Islet precursor cell (in vitro differentiated cells): ENCODE measurements at places on chromosomes 1 and 21.

GRCh38 chr1:32954168-32954567 is 10.4 kb downstream of the RNF19B start:
- DNase-seq, result no peak

DNA sequence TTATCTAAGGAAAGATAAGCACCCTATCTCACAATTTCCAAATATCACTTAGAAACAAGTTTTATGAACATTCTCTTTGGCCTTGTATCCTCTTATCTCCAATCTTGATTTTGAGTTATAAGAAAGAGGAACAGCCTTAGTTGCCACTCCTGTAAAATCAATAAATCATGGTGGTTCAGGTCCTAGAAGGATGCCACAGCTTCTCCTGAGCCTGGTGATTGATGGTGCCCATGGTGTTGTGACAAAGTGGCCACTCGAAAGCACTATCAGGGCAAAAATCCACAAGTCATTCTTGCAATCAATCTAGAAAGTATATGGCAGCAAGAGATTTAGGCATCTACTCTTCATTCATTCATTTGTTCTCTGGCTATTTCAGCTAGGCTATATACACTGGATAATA is 27.8 kb downstream of the GBP6 start:
- no peak for DNase-seq

- no peak for DNase-seq
These were observed 37.6 kb downstream of the DDAH1 start for GRCh38 chr1:85427331-85427730.

DNA sequence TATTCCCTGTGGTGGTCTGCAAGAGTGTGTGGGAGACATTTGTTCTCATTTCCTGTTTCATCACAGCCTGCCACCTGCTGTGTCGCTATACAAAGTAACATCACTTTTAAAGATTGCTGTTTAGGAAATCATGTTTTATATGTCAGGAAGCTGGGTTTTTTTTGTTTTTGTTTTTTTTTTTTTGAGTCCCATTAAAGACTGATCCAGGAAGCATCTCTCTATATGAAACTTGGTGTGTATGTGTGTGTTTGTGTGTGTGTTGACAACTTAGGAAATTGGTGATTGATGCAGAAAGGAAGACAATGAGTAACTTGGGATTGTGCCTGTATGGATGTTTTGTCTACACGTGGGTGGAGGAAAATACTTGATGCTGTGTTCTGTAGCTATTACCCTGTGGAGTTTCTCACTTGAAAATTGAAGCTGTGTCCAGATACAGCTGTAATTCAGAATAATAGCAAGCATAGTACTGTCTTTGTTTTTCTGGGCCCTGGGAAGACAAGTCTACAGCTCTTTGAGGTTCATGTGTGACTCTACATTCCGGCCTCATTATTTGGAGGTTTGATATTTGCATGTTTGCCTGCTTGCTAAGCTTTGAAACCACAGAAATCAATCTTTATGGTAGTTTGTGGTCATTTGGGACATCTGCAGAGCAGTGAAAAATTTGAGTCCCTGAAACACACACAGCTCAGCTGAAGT is 47.9 kb downstream of the LAMC1 start:
- DNase-seq, result no peak

- DNase-seq, result no peak
These were observed 77.3 kb downstream of the OLFML2B start for GRCh38 chr1:161946071-161946987.

- no peak for DNase-seq
These were observed 178.7 kb downstream of the DNM3 start for GRCh38 chr1:172019976-172020375.

GRCh38 chr1:103937763-103938357 is 188.2 kb downstream of the AMY1C start:
- DNase-seq, result no peak
